ENCODE measurements at places on chromosomes 12 and 14.

DNA sequence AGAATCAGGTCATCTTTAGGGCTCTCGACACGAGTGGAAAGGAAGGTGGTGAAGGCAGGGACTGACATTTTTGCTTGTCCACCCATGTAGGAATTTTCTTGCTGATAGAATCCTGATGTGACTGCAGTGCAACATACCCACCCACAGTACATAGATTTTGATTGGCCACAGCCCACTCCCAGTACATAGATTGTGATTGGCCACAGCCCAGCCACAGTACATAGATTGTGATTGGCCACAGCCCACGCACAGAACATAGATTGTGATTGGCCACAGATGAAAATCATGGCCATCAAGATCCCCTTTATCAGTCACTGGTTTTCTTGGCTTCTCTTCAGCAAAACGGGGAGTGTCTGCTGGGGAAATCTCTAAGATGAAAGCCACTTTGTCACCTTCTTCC lies 1041.5 kb downstream of the AACS start:
- DNase-seq: no peak

- no peak for DNase-seq
Observed at GRCh38 chr12:95687937-95688336, 102.6 kb downstream of the NTN4 start.

- no peak for DNase-seq
Observed at GRCh38 chr12:130183585-130184370, 21.5 kb downstream of the FZD10 start.

- peak; percentile 29 for DNase-seq
Observed at GRCh38 chr12:64086946-64087345, 135.2 kb downstream of the KICS2 start.

- DNase-seq: no peak
Observed at GRCh38 chr14:55126034-55126433, 3.0 kb upstream of the LGALS3 start.

DNA sequence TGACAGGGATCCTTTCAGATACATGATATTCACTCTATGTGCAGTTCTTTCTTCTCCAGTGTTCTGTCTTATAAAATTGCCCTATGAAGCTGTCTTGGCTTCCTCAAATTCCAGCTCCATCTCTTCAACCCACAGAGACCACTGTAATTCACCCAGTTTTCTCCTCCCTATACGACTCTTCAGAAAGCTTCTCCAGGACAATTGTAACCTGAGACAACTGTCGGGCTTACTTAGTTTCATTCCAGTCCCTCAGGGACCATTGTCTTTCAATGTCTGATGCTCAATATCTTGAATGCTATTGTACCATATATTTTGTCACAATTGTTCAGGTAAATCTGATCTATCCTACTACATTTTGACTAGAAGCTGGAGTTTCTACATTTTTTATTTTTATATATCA lies 345.3 kb downstream of the RPL10L start:
- DNase-seq: no peak

DNA sequence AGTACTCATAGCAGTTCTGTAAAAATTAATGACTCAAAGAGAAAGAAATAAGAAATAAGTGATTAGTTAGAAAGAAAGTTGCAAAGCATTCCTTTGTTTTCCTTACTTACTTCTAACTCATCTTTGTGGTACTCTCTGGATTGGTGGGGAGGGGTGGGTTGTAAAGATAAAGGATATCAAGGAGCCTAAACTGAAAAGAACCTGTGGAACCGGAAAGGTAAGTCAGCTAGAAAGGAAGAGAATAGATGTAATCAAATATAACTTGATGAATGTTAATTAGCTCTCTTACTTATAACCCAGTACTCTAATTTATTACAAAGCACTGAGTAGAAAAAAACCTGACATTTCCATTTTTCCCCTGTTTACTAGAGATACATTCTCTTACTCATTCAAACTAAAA lies 37.5 kb upstream of the KRR1 start:
- DNase-seq: no peak

DNA sequence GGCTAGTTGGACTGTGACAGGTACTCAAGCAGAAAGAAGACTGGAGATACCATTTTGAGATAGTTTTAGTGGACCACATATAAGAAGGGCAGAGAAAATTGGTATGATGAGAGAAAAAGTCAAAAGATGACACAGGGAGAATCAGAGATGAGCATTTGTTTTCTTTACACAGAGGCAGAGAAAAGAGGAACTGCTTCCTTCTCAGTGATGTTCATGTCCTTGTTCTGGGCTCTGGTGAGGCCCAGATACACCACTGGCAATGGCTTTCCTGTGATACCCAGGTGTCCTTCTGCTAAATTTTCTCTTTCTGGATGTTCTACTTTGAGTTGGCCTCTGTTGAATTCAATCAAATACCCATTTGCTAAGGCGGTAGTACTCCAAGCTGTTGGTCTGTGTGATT lies 1782.7 kb upstream of the SEL1L start:
- DNase-seq: no peak

- no peak for DNase-seq
Observed at GRCh38 chr14:22563987-22564386, 25.0 kb downstream of the DAD1 start.

DNA sequence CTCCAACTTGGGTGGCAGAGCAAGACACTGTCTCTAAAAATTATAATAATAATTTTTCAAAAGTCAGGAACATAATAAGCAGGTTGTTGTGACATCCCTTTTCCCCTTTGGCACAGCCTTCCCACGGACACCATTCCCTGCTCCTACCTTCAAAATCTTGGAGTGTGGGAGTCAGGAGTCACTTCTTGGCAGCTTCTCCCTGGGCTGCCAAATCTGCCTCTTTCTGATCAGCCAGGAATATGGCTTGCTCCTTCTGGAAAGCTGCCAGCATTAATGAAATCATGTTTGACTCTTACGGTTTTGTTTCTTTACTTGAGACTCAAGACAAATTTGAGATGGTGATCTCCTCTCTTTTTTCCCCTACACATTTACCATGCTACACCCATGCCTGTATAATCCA lies 391.4 kb upstream of the SYT1 start:
- DNase-seq: peak; percentile 9

GRCh38 chr12:43329375-43329774 lies 222.6 kb downstream of the ADAMTS20 start:
- peak; percentile 11 for DNase-seq

DNA sequence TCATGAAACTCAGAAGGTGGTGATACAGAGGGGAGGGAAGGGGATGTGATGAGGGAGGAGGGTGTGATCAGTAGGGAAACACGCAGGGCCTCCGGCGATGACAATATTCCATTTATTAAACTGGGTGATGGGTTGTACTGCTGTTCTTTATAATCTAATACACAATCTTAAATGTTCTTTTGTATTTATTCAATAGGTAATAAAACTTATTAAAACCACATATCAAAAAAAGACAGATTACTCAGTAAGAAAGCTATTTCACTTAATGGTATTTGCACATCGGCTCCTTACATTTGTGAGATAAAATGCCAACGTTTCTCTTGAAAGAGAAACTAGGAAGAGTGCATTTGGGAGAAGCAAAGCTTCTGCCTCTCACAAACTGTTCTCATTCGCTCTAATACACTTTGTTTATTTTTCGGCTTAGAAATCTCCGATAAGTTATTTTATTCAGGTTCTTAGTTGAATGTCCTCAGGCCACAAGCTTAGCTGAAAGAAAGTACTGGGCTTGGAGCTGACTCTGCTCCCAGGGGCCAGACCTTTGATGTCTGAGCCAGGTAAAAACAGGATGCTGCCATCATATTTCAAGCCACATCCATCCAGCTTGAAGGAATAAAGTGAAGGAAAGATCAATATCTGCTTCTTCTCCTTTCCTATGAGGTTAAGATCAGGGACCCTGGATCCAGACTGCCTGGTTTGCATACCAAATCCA lies 17.5 kb downstream of the STON2 start:
- no peak for DNase-seq

- DNase-seq: no peak
Observed at GRCh38 chr12:125434936-125435443, 369.8 kb downstream of the AACS start.

GRCh38 chr12:126582231-126582630 lies 1517.0 kb downstream of the AACS start:
- no peak for DNase-seq

DNA sequence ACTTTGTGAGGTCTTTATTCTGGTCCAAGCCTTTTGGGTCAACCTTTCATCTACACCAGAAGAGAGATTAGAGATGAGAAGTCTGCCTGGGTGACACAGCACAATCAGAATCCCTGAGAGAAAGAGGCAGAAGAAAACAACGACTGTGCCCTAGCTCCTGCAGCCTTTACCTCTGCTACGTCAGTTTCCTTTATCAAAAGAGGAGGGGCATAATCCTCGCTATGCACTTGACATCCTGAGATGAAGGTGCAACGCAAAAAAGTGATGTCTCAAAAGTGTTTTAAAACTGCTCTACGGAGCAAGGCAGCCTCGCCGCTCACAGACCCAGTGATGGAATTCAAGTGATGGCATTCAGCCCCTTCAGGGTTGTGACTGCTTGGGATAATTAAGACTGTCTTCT lies 21.7 kb downstream of the ZDHHC22 start:
- DNase-seq: no peak

GRCh38 chr12:124581307-124582107 lies 14.1 kb upstream of the NCOR2 start:
- DNase-seq: no peak

- no peak for DNase-seq
Observed at GRCh38 chr12:103441437-103442181, 54.2 kb downstream of the C12orf42 start.

DNA sequence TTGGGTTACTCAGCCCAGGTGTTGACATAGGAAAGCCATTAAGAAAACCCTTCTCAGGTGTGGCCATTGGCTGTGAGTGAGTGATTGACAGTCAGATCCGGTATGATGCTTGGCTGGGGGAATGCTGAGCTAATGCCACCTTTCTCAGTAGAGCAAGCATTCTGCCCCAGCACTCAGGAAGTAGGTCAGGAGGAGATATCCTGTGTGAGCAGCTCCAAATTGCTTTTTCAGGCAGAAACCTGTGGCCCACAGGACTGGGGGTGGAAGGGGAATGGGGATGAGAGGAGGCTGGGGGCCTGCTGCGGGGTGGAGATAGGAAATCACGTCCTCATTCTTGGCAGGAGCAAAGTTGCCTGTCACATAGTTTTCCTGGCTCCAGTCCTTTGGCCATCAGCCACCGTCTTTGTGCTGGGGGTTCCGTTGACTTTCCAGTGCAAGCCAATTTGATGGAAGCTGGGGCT lies 55.7 kb downstream of the NINJ2 start:
- no peak for DNase-seq

DNA sequence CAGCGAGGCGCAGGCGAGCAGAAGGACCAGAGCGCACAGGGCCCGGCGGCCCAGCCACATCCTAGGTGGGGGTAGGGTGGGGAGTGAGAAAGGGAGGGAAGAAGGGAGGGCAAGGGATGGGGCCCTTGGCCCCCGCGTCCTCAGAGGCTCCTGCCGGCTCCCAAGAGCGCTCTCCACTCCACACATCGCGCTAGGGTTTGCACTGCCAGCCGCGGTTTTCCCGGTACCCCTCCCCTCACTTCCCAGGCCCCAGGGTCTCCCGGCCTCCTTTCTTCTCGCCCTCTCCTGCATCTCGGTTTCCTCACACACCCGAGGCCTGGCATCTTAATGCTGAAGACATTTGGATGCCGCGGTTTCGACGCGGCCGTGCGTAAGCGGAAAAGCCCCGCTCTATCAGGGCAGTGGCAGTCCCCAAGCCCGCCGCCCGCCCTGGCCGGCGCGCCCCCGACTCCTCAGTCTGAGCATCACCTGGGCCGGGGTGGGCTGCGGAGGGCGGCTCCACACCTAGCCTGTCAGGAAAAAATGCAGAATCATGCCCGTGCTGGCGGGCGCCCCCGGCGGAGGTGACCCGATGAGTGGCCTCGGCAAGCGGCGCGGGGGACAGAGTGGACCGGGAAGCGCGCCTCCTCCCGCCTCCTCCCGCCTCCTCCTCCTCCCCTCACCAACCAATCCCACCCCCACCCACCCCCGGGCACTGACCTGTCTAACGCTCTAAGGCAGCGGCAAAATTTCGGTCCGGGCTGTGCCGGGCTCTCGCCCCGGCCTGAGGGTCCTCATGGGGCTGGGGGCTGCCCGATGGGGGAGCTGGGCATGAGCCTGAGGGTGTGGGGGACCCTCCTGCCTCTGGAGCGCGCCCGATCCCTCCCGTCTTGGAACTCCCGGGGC lies 686 bp downstream of the B4GALNT1 start:
- peak; percentile 17 for DNase-seq

GRCh38 chr12:64670019-64670418 lies 59.7 kb downstream of the RASSF3 start:
- DNase-seq: no peak

DNA sequence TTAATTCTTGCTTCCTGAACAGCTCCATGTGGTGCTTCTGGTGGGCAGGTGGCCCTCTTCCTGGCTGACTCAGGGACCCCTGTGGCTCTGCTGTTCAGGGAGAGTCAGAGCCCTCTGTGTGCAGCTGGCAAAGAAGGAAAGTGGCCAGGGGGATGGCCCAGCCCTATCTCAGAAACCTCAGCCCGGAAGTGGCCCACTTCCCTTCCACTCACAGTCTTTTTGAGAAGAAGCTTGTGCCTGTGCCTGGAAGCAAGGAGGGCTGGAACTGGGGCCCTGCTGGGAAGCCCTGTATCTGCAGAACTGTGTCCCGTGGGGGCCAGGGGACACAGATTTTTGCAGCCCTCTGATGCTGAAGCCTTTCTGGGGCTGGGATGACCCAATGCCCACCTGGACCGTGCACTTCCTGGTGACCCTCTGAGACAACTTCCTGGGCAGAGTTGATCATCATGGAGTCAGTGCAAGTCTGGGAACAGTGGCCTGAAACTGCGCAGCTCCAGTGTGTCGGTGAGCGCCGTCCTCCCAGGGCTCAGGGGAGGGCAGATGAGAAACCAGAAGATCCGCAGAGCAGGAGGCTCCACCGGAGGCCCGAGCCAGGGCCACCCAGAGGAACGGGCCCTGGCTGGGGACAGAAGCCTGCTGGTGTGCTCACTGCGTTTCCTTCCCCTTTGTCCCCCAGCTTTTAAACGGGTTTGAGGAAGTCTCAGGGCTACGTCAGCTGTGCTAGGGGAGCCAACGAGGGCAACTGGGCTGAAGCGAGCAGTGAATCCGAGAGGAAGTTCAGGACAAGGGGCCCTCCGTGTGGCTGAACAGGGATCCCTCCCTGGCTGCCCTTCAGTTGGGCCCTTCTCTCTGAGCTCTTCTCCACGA lies 217.4 kb upstream of the RTL1 start:
- no peak for DNase-seq

DNA sequence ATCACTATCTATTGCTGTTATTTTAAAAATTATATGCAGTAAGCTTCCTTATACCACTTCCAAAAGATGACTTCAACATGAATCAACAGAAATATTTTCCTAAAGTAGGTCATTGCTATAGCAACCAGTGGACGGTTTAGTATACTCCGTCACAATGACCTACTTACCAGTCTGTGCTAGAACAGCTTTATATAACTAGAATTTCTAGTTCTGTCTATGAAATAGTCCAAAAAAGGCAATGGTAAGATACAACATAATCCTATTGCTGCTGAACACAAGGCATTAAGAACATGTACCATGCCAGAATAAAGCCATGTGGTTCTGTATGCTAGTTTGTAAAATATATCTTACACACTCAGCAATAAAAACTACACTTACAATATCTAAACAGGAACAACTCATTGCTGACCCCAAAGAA lies 40.7 kb upstream of the MTERF2 start:
- peak; percentile 94 for DNase-seq

All from AG10803 (cell line).